ENCODE measurements at places on chromosomes 5 and 9.

GRCh38 chr5:78603636-78604175, 44.9 kb downstream of the LHFPL2 start:
- no peak overlapping the region for H3K4me3 ChIP-seq
- H3K4me1 ChIP-seq = no peaks in the 10 kb centered on the region

- H3K4me1 ChIP-seq = no peaks in the 10 kb centered on the region
- H3K27ac ChIP-seq = no peak overlapping the region
- DNase-seq = no peak
- H3K4me3 ChIP-seq = no peak overlapping the region
- no peaks in the 10 kb centered on the region for H3K36me3 ChIP-seq
- no peaks in the 10 kb centered on the region for H3K27me3 ChIP-seq
Measured at GRCh38 chr5:149937610-149938009, 7.0 kb downstream of the PDE6A start.

DNA sequence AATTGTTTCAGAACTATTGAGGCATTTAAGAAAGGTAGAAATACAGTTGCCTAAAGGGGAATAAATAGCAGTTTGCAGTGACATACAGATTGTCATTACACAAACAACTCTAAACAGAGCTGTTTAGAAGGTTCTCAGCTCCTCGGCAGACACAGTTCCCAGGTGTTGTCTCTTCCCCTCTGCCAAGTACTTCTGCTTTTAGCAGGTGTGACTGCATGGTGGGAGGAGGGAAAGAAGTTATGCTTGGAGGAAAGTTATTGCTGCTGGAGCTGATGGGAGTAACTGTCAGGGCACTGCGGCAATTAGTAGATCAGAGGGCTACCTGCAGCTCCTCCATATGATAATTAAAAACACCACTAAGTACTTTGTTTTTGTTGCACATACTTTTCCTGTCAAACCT, 14.5 kb downstream of the EDIL3 start:
- H3K4me1 ChIP-seq = no peaks in the 10 kb centered on the region
- H3K27me3 ChIP-seq = no peaks in the 10 kb centered on the region
- no peaks in the 10 kb centered on the region for H3K36me3 ChIP-seq
- no peak overlapping the region for H3K4me3 ChIP-seq
- no peak for DNase-seq
- H3K27ac ChIP-seq = no peak overlapping the region

DNA sequence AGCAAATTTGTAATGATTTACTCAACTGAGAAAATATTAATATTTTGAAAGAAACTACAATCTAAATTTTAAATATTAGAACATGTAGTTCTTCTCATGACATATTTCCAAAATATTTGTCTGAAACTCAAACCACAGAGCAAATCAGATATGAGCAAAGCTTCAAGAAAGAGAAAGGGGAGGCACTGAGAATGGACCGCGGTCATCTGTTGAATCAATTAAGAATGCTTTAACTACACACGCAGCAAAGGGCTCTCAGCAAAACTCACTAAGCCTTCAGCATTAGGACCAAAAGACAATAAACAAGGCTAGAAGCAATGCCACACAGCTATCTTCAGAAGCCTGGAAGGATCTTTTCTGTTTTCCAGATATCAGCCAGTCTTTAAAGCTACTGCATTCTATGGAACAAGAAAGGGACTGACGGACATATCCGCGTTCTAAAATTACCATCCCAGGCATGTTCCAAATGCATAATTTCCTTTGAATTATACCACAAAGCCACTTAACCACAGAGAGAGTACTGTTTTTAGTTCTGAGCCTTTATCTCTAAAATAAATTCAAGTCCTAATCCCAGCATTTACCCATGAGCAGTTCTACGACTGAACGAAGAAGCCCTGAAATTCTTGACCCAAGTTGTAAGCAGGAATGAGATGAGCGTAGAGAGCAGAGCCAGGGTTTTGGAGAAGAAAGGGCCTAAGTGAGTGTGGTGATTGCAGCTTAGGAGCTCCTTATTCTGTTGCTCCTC, 513.5 kb downstream of the AGTPBP1 start:
- H3K4me1 ChIP-seq = no peaks in the 10 kb centered on the region
- H3K4me3 ChIP-seq = no peak overlapping the region
- no peak overlapping the region for H3K27ac ChIP-seq
- no peaks in the 10 kb centered on the region for H3K36me3 ChIP-seq
- DNase-seq = no peak

DNA sequence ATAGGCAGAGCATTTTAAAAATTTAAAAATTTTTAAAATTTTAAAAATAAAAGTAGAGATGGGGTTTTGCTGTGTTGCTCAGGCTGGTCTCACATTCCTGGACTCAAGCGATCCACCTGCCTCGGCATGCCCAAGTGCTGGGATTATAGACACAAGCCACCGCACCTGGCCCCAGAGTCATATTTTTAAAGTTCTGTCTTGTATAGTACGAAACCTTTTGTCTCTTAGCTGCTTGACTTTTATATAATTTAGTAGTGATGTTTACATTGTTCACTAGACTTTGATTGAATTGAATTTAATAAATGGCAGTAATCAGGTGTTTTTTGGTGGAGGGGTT, 31.0 kb downstream of the LRRTM2 start:
- no peak for DNase-seq
- no peaks in the 10 kb centered on the region for H3K36me3 ChIP-seq
- H3K4me1 ChIP-seq = no peaks in the 10 kb centered on the region

GRCh38 chr9:89740722-89741121, 135.9 kb downstream of the GADD45G start:
- peaks cover 58% of the 10 kb centered on the region for H3K4me1 ChIP-seq
- H3K36me3 ChIP-seq = no peaks in the 10 kb centered on the region
- DNase-seq = peak; percentile 10
- no peaks in the 10 kb centered on the region for H3K27me3 ChIP-seq

DNA sequence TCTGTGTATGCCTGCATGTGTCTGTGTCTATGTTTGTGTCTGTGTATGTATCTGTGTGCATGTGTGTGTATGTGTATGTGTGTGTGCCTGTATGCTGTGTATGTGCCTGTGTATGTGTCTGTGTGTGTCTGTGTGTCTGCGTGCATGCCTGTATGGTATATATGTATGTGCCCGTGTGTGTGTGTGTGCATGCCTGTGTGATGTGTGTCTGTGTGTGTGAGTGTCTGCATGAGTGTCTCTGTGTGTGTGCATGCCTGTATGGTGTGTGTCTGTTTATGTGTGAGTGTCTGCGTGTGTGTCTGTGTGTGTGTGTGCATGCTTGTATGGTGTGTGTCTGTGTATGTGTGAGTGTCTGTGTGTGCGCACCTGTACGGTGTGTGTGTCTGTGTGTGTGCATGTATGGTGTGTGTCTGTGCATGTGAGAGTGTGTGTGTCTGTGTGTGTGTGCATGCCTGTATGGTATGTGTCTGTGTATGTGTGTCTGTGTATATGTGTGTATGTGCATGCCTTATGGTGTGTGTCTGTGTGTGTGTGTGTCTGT, 137.1 kb upstream of the IRX2 start:
- no peaks in the 10 kb centered on the region for H3K36me3 ChIP-seq
- H3K4me3 ChIP-seq = no peak overlapping the region
- H3K4me1 ChIP-seq = no peaks in the 10 kb centered on the region
- no peak for DNase-seq
- no peaks in the 10 kb centered on the region for H3K27me3 ChIP-seq
- no peak overlapping the region for H3K27ac ChIP-seq

- no peak overlapping the region for H3K4me3 ChIP-seq
- no peaks in the 10 kb centered on the region for H3K36me3 ChIP-seq
- no peaks in the 10 kb centered on the region for H3K4me1 ChIP-seq
- no peak overlapping the region for H3K27ac ChIP-seq
Measured at GRCh38 chr9:3835393-3835792, 309.6 kb upstream of the RFX3 start.

DNA sequence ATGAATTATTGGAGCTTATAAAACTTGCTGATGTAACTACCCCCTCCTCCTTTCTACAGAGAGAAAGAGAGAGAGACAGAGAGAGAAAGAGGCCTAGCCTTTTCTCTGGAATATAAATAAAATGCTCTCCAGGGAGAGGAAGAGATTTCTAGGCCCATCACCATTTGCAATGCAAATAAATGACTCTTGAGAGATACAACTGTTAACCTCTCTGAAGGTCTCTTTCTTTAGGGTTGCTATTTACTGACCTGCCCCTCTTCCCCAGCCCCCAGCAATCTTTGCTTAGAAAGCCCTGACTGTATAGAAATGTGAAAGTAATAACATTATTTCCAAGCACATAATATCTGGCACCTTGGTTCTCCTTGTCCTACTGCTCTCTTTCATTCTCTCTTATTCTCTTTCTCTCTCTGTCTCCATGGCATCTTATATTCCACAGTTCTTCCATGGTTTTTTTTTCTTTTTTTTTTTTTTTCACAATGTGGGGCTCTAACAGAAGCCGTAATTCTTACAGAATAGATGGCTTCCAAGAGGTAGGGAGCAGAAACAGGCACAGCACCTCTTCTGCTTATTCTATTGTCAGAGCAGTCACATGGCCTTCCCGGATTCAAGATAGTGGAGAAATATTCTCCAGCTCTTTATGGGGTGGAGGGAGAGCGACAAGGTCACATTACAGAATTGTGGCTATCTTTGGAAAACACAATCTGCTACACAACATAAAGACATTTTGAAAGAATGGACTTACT, 1087.9 kb upstream of the NUDT12 start:
- H3K4me1 ChIP-seq = no peaks in the 10 kb centered on the region
- no peaks in the 10 kb centered on the region for H3K27me3 ChIP-seq
- no peaks in the 10 kb centered on the region for H3K36me3 ChIP-seq
- no peak for DNase-seq
- H3K27ac ChIP-seq = no peak overlapping the region

DNA sequence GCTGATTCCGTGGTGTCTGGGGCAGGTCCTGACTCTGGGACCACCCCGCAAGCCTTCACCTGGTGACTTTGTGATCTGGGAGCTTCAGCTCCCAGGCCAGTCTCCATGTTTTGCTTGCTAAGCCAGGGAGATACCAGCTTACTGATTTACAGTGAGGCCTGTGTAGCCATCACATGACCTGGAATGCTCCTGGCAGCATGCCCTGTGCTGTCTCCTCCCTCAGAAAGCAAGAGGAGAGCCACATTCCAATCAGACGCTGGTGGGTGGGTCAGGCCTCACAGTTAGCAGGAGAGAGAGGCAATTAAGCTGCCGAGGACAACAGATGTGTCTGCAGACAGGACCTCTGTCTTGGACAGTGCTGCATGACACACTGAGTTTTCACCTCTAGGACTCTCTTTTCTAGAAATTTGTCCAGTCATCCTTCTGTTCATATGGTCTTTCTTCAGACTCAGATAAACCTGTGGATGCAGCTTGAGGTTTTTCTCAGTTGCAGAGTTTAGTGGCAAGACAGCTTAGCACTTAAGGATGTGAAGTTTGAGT, 24.4 kb upstream of the GRPEL2 start:
- H3K27me3 ChIP-seq = no peaks in the 10 kb centered on the region
- H3K36me3 ChIP-seq = no peaks in the 10 kb centered on the region
- H3K27ac ChIP-seq = peak overlapping the region; percentile 33
- DNase-seq = no peak

- H3K4me3 ChIP-seq = no peak overlapping the region
- DNase-seq = no peak
- H3K4me1 ChIP-seq = no peaks in the 10 kb centered on the region
Measured at GRCh38 chr5:111931655-111932054, 174.7 kb upstream of the NREP start.

GRCh38 chr5:74642543-74642863, 2.0 kb upstream of the ENC1 start:
- DNase-seq = no peak
- H3K27ac ChIP-seq = no peak overlapping the region
- no peaks in the 10 kb centered on the region for H3K27me3 ChIP-seq
- peaks cover 11% of the 10 kb centered on the region for H3K4me1 ChIP-seq
- H3K4me3 ChIP-seq = no peak overlapping the region

DNA sequence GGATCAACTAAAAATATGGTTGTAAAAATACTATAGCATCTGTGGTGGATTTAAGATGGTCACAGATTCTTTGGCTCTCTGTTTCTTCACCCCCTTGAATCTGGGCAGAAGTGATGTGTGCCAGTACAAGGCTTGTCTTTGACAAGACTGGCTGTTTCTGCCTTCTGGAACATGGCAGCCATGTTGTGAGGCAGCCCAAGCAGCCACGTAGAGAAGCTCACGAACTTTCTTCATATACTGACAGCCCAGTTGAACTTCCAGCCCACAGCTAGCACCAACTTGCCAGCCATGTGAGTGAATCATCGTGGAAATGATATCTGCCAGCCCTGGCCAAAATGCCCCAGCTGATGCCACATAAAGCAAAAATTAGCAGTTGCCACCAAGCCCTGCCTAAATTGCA, 110.8 kb downstream of the BOD1 start:
- DNase-seq = no peak
- H3K27ac ChIP-seq = no peak overlapping the region
- no peaks in the 10 kb centered on the region for H3K4me1 ChIP-seq
- H3K4me3 ChIP-seq = no peak overlapping the region

GRCh38 chr9:124000784-124001457, 10.6 kb upstream of the LHX2 start:
- no peaks in the 10 kb centered on the region for H3K36me3 ChIP-seq
- no peak overlapping the region for H3K27ac ChIP-seq
- no peak for DNase-seq
- H3K4me3 ChIP-seq = no peak overlapping the region
- H3K27me3 ChIP-seq = peaks cover 73% of the 10 kb centered on the region
- peaks cover 16% of the 10 kb centered on the region for H3K4me1 ChIP-seq

- no peaks in the 10 kb centered on the region for H3K4me1 ChIP-seq
- no peaks in the 10 kb centered on the region for H3K36me3 ChIP-seq
- no peaks in the 10 kb centered on the region for H3K27me3 ChIP-seq
- no peak for DNase-seq
- no peak overlapping the region for H3K4me3 ChIP-seq
- H3K27ac ChIP-seq = peak overlapping the region; percentile 24
Measured at GRCh38 chr9:122377241-122378164, 6.7 kb downstream of the PTGS1 start.

- no peak overlapping the region for H3K27ac ChIP-seq
- no peaks in the 10 kb centered on the region for H3K4me1 ChIP-seq
- DNase-seq = no peak
- H3K4me3 ChIP-seq = no peak overlapping the region
- H3K27me3 ChIP-seq = no peaks in the 10 kb centered on the region
Measured at GRCh38 chr9:120153258-120153657, 426.7 kb downstream of the CDK5RAP2 start.

GRCh38 chr5:59337240-59337639, 556.3 kb downstream of the PDE4D start:
- H3K4me1 ChIP-seq = no peaks in the 10 kb centered on the region
- no peak overlapping the region for H3K4me3 ChIP-seq
- no peaks in the 10 kb centered on the region for H3K36me3 ChIP-seq
- H3K27me3 ChIP-seq = no peaks in the 10 kb centered on the region
- no peak for DNase-seq
- H3K27ac ChIP-seq = no peak overlapping the region

DNA sequence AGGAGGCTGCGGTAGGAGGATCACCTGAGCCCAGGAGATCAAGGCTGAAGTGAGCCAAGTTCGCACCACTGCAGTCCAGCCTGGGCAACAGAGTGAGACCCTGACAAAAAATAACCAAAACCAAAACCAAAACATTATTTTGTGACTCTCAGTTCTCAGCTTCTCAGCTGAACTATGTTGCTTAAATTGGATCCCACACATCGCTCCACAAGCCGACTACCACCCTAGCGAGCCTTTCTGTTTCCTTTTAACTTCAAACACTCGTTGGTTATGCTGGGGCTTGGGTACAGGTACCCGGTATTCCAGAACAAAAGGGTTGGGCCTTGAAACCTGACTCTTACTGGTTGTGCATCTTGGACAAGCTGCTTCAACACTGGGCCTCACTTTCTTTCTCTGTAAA, 3.8 kb upstream of the PTGS1 start:
- H3K4me3 ChIP-seq = no peak overlapping the region
- H3K27me3 ChIP-seq = peaks cover 4% of the 10 kb centered on the region
- DNase-seq = no peak
- no peaks in the 10 kb centered on the region for H3K36me3 ChIP-seq

- H3K4me1 ChIP-seq = peaks cover 7% of the 10 kb centered on the region
- no peak for DNase-seq
- H3K27me3 ChIP-seq = no peaks in the 10 kb centered on the region
- H3K36me3 ChIP-seq = peaks cover 64% of the 10 kb centered on the region
- H3K27ac ChIP-seq = no peak overlapping the region
Measured at GRCh38 chr9:98010445-98010844, 27.3 kb downstream of the ANP32B start.

Measured in CD8-positive, alpha-beta memory T cell (primary cell).